ENCODE measurements at places on chromosomes 4 and X. TPM values are rescaled to one million over a fixed set of nuclear protein-coding genes. Genes with fewer than 3 reads are reported as not detected.

GRCh38 chr4:7529368-7530080, 94.8 kb upstream of the PSAPL1 start:
- no peak for DNase-seq

DNA sequence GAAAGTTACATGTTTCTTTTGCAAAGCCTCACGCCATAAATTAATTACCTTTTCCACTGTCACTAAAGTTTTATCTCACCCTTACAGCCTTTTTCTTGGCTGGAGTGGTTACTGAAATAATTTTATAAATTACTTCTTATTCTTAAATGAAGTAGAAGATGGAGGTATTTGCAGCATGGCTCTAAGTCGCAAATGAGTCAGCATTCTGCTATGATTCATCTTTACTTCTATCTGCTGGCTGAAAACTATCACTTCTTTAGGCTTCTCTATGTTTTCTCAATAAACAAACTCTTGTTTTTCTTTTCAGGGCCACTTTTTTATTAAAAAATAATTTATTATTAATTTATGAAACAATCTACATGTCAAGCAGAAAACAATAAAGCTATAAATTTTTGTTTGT, 210.2 kb upstream of the GYPA start:
- DNase-seq, result no peak

GRCh38 chr4:158801066-158801465, 32.2 kb downstream of the FNIP2 start:
- no peak for DNase-seq

DNA sequence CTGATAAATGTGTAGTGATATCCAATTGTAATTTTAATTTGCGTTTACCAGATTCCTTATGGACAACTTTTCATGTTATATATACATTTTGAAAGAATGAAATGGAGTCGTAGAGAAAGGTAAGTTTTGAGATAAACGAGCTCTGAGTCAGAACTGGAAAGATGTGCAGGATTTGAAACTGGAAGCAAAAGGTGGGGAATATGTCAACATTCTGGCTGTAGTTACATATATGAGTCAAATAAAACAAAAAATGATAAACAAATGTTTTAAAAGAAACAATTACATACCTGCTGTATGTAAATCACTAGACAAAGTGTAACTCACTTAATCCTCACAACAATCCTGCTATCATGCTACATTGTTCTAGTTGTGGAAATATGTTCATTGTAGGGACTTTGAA, 84.0 kb downstream of the LPAR4 start:
- DNase-seq, result no peak

- DNase-seq, result no peak
These were observed 313.9 kb downstream of the ASMT start for GRCh38 chrX:1928805-1929204.

GRCh38 chrX:74119016-74119910, 184.7 kb upstream of the ZCCHC13 start:
- DNase-seq, result no peak

- DNase-seq, result no peak
These were observed 92.0 kb upstream of the EMCN start for GRCh38 chr4:100609810-100610209.

GRCh38 chr4:4752025-4752424, 107.4 kb upstream of the MSX1 start:
- DNase-seq, result no peak

GRCh38 chr4:163590103-163590502, 95.6 kb downstream of the TMA16 start:
- DNase-seq, result no peak

DNA sequence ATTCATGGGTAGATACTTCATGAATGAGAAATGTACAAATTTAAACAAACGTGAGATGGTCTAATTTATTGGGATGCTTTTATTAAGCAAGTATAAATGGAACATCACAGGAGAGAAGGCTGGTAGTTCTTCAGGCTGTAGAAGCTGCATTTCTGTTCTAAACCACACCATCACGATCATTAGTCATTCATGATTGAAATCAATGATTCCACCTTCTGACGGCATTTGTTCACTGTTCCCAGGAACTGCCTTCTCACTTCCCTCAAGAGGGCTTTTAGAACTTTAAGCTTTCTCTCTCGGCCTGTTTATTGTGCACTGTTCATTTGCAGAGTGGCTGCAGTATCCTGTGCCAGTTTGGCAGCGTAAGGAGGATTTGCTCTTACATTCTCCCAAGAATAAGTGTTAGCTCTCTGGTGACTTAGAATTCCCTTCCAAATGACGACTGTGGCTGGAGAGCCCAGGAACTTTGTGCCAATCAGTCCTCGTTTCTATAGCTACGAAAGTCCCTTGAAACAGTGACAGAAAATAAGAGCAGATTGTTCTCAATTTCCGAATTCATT, 54.7 kb downstream of the MFAP3L start:
- DNase-seq, result no peak

DNA sequence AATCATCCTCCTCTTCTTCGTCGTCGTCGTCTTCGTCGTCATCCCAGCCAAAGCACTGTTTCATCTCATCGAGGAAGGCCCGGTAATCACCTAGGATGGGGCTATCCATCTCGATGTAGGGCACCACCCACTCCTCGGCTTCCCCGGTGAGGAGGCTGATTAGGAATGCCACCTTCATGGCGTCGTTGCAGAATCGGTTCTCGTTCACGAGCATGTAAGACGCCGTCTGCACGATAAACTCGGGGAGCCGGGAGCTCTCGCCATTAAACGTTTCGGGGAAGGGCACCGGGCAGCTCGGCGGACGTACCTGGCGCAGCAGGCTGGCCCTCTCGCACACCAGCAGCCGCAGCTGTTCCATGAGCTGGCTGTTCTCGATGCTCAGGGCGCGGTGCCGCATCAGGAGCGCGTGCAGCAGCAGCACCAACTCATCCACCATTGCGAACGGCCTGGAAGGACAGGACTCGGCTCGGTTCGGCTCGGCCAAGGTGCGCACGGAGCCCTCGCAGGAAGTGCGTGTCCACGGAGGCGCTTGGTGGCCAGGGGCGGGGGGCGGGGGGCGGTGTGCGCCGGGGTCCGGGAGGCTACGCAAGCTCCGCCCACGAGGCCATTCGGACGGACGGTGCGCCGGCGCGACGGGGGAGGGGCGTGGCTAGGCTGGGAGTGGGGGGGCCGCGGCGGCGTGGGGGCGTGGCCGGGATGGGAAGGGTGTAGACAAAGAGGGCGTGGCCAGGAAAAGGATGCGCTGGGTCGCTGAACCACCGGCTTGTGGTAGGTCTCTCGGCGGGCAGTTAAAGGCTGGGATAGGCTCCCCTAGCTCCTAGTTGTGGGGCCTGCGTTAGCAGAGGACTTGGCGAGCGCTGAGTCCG, at the start of gene LDOC1:
Gene LDOC1 (minus strand): TSS at position 544 of the 866 bp plus-strand sequence. CDS start 108 bp downstream, at position 436.
- DNase-seq, result peak; percentile 19

DNA sequence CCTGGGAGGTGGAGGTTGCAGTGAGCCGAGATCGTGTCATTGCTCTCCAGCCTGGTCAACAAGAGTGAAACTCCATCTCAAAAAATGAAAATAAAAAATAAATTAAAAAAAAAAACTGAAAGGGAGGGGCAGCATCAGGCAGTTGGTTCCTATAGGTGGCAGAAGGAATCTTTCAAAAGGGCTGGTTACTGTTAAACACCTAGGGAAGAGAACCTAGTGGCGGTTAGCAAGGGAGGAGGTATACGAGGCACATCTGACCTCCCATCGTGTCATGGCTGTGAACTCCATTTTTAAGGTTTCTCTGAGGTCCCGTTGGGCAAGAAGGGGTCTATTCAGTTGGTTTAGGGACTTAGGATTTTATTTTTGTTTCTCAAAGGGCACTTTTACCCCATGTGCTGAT, 150.1 kb downstream of the SLC7A11 start:
- DNase-seq, result no peak

DNA sequence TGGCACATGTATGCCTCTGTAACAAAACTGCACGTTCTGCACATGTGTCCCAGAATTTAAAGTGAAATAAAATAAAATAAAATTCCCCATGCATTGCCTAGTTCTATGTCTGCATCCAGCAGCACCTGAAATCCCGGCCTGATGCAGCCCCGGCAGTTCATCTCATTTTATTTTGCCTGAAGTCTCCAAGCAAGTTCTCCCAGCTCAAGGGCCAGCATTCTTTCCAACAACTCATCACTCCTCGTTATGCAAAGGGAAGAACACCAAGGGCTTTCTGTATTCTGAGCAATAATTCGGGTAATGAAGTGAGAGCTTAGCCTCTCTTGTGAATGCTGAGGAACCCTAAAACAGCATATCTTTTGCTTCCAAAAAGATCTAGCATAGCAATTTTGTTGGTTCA, 2.7 kb downstream of the ENPP6 start:
- DNase-seq, result no peak

DNA sequence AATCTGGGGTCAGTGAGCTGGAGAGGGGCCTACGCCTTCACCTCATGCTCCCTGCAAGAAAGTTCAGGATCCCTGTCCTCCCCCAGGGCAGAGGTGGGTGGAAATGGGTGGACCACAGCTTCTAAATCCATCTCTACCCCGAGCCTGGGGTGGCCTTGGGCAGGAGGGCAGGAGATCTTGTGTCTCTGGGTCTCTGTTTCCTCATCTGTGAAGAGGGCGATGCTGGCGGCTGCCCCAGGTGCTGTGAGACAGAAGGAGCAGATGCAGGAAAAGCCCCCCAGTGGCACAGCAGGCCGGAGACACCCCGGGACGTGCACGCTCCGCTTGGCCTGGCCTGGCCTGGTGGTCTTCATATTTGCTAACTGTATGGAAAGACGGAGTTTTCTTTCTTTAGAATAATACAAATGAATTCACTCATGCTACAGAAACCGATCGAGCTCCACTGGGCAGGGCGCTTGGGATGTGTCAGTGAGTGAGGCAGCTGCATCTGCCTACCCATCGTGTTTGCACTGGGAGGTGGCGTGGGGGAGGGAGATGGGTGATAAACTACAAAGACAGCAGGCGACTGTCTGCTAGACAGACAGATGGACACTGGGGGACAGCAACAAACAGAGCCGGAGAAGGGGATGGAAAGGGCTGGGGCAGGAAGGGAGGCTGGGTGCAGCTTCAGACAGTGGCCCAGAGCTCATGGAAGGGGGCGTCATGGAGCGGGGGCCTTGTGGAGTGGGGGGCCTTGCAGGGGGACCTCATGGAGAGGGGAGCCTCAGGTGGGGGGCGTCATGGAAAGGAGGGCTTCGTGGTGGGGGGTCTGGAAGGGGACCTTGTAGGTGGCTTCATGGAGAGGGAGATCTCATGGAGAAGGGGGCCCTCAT, 136.2 kb downstream of the CPZ start:
- no peak for DNase-seq

DNA sequence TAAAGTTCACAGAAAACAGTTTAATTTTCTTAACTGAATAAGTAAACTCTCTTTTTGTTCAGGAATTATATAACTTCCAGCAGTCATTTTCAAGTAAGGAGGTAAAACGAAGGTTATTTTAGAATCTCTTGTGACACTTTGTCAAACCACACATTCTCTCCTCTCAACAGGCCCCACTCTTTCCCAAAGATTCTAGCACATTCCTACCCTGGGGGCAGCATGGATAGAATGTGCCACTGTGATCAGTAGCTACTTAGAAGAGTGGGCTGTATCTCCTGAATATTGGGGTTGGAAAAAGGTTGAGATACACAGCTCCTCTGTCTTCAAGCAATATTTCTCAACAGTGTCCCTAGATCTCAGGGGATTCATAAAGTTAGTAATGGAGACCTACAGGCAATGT, 157.6 kb downstream of the EMCN start:
- DNase-seq, result no peak

GRCh38 chr4:13529128-13529919, 15.0 kb downstream of the NKX3-2 start:
- no peak for DNase-seq

- no peak for DNase-seq
These were observed 250.7 kb downstream of the RAPGEF2 start for GRCh38 chr4:159353422-159354116.

DNA sequence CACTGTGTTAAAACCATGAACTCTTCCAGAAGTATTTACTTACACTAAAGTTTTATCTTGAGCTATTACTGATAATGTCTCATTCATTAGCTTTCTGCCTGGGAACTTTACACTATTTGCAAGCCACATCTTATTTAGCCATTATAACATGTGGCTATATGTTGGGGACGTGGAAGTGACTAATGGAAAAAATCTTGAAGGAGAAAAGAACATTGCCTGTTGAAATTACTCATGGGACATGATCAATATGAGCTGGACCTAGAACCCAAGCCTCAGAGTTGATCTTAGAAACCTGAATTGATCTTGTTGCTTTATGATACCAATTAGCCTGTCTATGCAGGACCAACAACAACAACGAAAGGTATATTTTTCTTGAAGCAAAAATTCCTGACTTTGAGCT, 22.5 kb upstream of the ARHGAP6 start:
- DNase-seq, result no peak

DNA sequence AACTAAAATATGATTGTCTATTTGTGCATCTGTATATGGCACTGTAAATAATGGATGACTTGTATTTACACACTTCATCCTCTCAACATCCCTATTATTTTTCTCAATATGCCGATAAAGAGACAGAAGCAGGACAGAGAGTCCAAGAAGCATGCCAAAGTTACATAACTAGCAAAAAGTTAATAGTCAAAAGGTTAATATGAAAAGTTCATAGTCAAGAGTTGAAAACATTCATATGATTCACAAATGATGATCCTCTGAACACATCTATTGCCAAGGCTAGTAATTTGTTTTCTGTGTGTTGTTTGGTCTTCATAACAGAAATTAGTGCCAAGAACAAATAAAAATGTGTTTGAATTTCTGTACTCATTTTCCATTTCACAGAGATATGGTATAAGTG, 231.0 kb downstream of the ADAMTS3 start:
- no peak for DNase-seq

DNA sequence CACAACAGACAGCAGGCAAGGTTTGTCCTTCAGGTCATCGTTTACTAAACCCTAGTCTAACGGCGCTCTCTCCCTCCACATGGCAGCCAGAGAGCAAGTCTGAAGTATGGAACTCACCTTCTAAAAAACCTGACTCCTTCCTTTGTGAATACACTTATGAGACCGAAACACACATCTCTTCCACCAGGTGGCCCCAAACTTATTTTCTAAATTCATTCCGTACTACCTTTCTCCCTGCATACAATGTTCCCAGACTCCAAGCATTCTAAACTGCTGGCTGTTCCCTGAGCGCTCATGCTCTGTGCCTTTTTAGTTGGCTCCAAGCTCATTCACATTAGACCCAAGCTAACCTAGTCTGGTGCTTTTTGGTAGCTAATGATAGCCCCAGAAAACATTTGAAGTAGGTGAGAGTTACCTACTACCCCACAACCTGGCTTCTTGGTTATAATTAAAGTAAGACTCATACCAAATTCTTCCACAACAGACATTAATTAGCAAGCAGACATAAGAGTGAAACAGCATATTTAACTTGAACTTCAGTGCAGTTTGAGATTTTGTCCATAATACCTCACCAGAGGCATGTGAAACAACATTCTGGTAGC, 67.6 kb upstream of the DCLK2 start:
- no peak for DNase-seq

GRCh38 chr4:13701937-13702446, 74.5 kb upstream of the BOD1L1 start:
- DNase-seq, result no peak

- no peak for DNase-seq
These were observed 10.0 kb upstream of the SGMS2 start for GRCh38 chr4:107814758-107815157.

The DIPK2B gene
- total RNA-seq, result 12.2 TPM

The SEC24B gene
- total RNA-seq, result 22.9 TPM

The IRAK1 gene
- 19.6 TPM for total RNA-seq

The ANXA10 gene
- not detected for total RNA-seq

The RRH gene
- not detected for total RNA-seq

The CFAP47 gene
- total RNA-seq, result 0.10 TPM

The CTAG2 gene
- not detected for total RNA-seq

The GAB3 gene
- 4.5 TPM for total RNA-seq

The ATP2B3 gene
- total RNA-seq, result 0.10 TPM

The SOX3 gene
- not detected for total RNA-seq

Data from skin of body (tissue), 3 donors.